ENCODE measurements at places on chromosomes 6 and 20.

GRCh38 chr20:64145458-64146300 is 18.6 kb upstream of the MYT1 start:
- DNase-seq = no peak

- no peak for DNase-seq
Observed at GRCh38 chr20:53052380-53052779, 80.2 kb downstream of the TSHZ2 start.

DNA sequence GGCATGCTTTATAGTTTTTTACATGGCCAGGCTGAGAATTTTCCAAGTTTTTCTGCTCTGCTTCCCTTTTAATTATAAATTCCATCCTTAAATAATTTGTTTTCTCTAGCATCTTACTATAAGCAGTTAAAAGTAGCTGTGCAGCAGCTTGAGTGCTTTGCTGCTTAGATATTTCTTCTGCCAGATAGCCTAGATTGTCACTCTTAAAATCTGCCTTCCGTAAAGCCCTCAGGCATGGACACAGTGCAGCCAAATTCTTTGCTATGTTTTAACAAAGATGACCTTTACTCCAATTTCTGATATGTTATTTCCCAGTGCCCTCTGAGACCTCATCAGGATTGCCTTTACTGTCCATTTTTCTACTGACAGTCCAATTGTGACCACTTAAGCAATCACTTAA is 92.6 kb upstream of the SGK1 start:
- DNase-seq = no peak

DNA sequence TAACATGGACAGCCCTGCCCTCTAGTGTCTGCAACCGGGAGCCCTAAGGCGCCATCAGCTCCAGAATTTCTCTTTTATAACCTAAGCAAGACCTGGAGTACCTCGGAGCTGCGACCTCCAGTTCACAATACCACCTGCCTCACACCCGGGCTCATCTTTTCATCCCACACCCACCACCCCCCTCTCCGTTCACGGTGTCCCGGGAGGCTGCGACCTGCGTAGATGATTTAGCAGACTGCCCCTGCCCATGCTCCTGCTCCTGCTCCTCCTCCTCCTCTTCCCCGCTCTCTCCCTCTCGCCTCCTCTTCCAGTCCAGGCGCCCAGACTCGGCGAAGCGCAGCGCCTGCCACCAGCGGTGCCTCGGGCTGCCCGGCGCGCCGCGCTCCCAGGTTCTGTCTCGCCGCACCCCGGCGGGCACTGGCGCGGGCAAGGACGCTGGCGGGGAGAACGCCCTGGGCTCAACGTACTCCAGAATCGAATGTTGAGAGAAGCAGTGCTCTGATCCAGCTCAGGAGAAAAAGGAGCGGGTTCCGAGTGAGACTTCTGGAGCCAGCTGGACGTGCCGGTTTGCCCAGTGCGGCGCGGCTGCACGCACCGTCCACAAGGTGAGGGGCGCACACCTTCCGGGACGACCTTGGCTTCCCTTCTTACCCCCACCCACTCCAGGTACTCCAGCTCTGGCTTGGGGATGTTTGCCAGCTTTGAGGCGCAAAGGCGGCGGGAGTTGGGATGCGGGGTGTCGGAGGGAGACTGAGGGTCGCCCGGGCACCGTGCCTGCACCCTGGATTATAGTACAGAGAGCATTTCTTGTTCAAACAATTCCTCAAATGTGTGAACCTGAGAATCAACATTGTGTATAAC is at the start of gene HTR1E:
TSS of gene HTR1E (plus strand) at position 310 of the 861 bp plus-strand sequence. CDS start 77,807 bp downstream, outside the sequence.
- peak; percentile 9 for DNase-seq

DNA sequence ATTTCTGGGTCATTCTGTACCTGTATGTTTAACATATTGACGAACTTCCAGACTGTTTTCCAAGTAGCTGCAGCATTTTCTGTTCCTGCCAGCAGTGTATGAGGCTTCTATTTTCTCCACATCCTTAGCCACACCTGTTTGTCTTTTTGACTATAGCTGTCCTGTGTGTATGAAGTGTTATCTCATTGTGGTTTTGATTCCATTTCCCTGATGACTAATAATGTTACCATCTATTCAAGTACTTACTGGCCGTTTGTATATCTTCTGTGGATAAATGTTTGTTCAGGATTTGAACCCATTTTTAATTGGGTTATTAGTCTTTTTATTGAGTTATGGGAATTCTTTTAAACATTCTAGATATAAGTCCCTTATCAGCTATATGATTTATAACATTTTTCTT is 95.2 kb downstream of the JAG1 start:
- no peak for DNase-seq

DNA sequence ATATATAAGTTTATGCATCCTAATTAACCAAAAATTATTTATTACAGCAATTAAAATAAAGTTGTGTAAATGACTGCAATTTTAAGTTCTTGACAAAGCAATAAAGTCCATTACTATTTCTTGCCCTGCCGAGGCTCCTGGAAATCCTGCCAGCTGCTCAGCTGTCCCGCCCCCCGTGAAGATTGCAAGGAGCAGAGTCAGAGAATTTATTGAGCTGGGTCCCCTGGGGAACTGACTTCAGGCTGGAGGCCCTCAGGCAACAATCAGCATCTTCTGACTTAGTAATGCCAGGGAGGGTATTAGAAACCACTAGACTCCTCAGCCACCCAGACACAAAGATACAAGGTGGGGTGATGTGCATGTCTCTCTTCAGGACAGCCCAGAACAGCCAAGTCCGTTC is 92.3 kb downstream of the EDN3 start:
- no peak for DNase-seq

DNA sequence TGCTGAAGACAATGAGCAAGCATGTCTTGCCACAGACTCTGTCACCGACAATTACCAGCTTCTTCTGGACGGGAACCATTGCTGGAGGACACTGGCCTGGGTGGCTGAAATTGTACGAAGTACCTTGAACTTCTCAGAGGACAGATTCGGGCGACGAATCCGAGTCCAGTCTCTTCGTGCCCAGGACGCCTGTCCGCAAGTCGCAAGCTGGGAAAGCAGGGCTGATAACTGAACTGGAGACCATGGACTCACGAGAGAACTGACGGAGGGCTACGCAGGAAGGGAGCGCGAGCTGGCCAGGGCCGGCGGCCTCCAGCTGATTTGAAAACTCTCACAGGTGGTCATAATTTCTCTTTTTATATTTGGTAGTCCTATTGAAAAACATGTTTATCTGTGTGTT is 1229.5 kb upstream of the MAP3K7 start:
- no peak for DNase-seq

- DNase-seq = no peak
Observed at GRCh38 chr6:71248306-71248765, 40.3 kb upstream of the OGFRL1 start.

DNA sequence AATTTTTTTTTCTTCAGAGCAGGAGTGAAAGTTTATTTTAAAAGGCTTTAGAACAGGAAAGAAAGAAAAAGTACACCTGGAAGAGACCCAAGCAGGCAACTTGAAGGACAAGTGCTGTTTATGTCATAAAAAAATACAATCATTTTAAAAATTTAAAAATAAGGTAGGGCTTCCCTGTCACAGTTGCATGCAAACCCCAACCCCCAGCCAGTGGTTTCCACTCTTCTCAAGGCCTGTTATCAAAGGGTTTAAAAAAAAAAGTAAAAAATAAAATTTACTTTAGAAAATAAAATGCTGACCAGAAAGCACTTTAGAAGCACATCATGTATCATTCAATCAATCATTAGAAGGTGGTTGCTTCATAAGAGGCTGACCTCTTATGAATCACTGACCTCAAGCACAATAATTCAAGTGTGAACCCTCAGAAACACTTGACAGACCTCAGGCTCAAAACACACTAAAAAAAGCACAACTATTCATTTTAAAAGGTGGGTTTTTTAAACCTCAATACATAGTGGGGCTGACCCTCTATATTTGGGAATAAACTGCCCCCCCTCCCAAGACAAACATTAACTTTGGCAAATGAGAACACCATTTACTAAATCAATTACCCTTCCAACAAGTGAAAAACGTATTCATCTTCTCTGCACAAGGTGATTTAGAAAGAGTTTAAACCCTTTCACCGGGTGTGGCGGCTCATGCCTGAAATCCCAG is 15.6 kb downstream of the ILRUN start:
- DNase-seq = no peak
